ENCODE measurements at places on chromosomes 7 and 10.

DNA sequence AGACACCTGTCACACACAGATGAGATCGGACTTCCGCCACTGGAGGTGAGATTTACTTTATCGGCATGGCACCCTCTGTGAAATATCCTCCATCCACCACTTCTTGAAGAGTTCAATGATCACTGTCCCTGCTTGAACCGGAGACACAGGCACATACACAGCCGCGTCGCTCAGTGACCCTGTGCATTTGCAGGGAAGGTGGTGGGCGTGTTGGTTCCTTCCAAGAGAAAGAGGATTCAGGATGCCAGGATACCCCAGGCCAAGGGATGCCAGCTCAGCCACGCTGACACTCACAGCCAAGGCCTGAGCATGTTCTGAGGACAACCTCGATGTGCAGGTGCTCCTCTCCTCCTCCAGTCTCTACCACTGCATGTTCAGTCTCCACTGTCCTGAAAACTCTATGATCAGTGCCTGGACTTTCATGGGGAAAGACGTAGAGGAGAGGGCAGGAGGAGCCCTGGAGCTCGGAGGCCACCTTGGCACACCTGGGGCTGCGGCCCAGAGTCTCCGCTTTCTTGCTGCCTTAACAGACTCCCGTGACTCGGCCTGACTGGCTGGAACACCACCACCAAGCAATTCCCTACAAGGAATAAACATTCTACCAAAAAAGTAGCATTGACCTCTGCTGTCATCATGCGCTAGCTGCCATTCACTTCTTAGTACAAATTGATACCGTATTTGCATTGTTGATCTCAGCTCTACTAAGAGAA lies 115.2 kb downstream of the TCERG1L start:
- DNase-seq, result no peak

DNA sequence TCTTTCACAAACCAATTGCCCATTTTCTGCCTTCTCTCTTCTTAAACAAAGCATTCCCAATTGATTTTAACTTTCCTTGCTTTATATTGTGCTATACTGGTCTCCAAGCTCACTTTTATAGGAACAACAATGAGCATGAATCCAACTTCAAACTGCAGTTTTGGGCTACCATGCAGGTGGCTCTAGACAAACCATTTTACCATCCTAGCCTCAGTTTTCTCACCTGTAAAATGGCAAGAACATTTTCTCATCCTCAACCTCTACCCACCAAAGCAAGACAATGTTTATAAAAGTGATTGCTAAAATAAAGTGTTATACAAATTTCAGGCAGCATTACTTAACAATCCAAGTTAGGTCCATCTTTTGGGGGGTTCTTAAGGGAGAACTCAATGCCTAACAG lies 66.8 kb upstream of the ASAH2 start:
- DNase-seq, result no peak

DNA sequence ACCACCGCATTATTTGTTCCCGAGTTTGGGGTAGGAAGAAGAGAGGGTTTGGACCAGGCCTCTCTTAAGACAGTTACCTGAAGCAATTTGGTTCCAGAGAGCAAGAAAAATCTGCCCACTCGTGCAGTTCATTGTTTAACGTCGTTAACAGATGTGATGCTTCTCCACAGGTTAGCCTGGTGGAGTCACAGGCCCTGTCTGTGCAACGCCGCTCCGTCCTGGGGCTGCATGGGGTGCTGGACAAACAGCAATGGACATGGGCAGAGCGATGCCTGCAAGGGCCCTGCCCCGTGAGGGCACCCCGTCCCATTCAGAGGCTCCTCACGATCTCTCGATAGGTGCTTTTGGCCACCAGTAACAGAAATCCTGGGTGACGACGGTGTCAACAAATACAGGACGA lies 9.7 kb downstream of the FOXL3 start:
- DNase-seq, result no peak

DNA sequence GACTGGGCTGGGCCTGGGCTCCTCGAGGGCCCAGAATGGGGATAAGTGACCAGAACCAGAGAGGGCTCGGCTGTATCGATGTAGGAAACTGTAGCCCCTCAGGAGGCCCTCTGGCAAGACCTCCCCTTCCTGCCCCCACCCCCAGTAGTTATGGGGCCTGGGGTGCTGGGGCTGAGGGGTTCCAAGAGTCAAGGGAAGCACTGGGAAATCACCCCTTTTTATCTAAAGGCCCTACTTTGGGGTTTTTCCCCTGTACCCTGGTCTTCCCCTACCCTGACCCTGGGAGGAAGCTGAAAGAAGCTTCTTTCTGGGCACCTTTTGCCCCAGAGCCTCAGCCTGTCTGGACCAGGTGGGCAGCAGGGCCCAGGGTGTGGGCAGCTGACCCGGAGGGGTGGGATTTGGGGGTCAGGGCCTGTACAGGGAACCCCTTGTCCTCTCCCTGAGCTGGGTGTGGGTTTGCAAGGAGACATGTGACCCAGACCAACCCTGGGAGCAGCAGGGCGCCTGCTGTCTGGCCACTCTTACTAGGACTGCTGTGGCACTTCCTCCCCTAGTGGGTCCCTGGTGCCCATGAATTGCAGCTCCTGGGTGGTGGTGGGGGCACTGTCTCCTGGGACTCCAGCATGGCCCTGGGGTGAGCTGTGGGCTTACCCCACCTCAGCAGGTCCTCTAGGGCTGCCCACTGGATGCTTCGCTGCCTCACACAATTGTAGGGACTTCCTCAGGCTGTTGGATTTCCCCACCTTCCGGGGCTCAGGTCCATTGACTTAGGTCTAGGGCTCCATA lies 1.5 kb downstream of the IRF5 start:
- no peak for DNase-seq
